ENCODE measurements at places on chromosomes 5 and 9. TPM values are rescaled to one million over a fixed set of nuclear protein-coding genes. Genes with fewer than 3 reads are reported as not detected.

Gene FGF10
- not detected for total RNA-seq

Gene SCAI
- 16.0 TPM for total RNA-seq

Gene NFIB
- 29.0 TPM for total RNA-seq

Gene DND1
- 1.2 TPM for total RNA-seq

Gene KCNT1
- total RNA-seq: not detected

GRCh38 chr5:132256086-132256782 lies 1.3 kb upstream of the PDLIM4 start:
- no peak for DNase-seq

- DNase-seq: peak; percentile 36
Observed at GRCh38 chr9:103397868-103398600, 402.9 kb downstream of the CYLC2 start.

DNA sequence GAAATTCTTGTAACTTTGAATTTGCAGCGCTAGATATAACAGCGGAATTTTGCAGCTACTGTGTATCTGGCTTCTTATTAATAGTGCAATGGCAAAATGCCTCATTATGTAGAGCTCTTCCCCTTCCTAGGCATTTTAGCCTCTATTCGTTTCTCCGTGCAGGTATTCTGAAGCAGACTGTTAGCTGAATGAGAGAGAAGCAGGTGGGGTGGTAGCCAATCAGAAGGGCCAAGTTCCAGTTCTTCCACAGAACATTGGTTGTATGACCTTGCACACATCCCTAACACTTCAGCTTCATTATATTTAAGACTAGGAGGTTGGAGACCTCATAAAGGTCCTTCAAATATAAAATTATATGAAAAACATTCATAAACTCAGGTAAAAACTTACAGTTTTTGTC lies 1.2 kb upstream of the VPS13A start:
- DNase-seq: no peak

Gene CDC23
- total RNA-seq: 42.4 TPM

Gene PRRX2
- 1.6 TPM for total RNA-seq

DNA sequence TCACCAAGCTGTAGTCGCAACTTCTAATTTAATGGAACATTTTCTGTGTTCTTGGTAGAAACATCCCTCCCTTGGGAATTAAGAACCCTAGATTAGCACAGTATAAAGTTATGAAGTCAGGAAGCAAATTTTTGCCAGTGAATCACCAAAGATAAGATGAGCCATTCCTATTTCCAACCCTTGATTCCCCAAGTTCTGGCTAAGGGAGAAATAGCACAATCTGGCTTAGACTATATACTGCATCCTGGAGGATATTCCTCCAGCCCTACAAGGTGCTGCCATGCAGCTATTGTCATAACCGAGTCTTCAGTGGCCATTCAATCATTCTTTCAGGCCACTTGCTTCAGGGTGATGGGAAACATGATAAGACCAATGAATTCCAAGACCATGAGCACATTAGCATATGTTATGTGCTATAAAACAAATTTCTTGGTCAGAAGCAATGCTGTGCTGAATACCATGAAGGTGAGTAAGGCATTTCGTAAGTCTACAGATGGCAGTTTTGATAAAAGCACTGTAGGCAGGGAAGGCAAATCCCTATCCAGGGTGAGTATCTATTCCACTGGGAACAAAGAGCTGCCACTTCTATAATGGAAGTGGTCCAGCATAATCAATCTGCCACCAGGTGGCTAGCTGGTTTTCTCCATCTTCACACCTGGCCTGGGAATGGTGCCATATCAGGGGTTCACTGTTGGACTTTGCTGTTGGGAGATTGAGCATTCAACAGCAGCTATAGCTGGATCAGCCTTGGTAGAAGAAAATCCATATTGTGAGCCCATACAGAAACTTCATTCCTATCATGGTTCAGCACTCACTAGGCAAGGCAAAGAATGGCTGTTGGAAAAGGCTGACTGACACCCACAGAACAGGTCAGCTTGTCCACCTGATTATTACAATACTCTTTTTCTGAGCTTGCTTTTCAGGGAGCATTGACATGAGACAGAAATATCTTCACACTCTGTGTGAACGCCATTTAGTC lies 19.6 kb upstream of the ARL15 start:
- DNase-seq: peak; percentile 90

GRCh38 chr9:2486988-2487387 lies 134.6 kb upstream of the VLDLR start:
- no peak for DNase-seq

- no peak for DNase-seq
Observed at GRCh38 chr5:92163906-92164305, 780.8 kb upstream of the ARRDC3 start.

Gene CEP78
- total RNA-seq: 37.8 TPM

Gene TCERG1
- total RNA-seq: 79.9 TPM

DNA sequence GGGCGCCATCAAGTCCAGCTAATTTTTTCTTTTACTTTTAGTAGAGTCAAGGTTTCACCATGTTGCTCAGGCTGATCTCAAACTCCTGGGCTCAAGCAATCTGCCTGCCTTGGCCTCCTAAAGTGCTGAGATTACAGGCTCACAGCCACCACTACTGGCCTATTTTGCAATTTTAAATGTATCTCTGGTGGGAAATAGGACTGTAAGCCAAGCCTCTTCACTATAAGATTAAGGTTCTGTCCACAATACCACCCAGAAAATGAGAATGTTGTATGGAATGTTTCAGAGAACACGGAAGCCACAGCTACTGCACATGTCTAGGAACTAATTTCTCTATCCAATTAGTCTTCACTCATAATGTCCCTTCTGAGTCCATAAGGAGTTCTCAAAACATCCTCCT lies 607.3 kb downstream of the PRELID2 start:
- DNase-seq: no peak

Gene GPX3
- total RNA-seq: 93.2 TPM

GRCh38 chr9:104895572-104895971 lies 32.4 kb downstream of the ABCA1 start:
- no peak for DNase-seq

GRCh38 chr5:41219658-41220269 lies 6.4 kb upstream of the C6 start:
- DNase-seq: no peak

Gene NOP16
- total RNA-seq: 31.5 TPM

DNA sequence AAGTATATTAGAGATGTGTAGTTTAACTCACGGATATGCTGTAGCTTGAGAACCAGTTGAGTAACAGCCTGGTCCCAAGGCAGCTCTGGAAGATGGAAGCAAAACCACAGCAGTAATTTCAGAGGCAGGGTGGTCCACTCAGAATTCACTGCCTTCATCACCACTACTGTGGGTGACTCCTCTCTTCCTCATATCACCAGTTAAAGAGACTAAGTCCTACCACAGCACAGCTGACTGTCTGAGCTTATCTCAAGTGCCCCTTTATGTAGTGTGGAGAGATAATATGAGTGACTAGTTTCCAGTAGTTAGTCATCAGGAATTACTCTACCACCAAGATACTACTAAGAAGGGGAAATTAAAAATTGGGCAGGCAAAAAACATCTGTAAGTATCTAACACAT lies 1571.2 kb upstream of the C9orf72 start:
- DNase-seq: no peak

- DNase-seq: no peak
Observed at GRCh38 chr9:83996126-83996525, 15.5 kb downstream of the RMI1 start.

- no peak for DNase-seq
Observed at GRCh38 chr9:2657427-2657826, 35.8 kb downstream of the VLDLR start.

GRCh38 chr9:135210676-135211523 lies 123.4 kb downstream of the OLFM1 start:
- DNase-seq: no peak
